Dorsolateral prefrontal cortex (tissue), 122 donors: ENCODE measurements at places on chromosomes 12 and 14.

- no peak for DNase-seq
Observed at GRCh38 chr12:112194601-112195247, 69.4 kb downstream of the TRAFD1 start.

- no peak for DNase-seq
Observed at GRCh38 chr12:45257185-45257930, 41.5 kb downstream of the ANO6 start.

- no peak for DNase-seq
Observed at GRCh38 chr14:104569435-104569834, 10.1 kb upstream of the C14orf180 start.

DNA sequence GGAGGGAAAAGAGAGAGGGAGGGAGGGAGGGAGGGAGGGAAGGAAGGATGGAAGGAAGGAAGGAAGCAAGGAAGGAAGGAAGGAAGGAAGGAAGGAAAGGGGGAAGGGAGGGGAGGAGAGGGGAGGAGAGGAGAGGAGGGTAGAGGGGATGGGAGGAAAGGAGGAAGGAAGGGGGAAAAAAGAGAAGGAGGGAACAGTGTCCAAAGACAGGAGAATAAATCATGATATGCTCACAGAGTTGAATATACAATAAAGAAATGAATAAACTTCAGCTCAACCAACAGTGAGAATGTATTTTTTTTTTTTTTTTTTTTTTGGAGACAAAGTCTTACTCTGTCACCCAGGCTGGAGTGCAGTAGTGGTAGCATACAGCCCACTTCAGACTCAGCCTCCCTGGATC is 4.0 kb downstream of the OR6J1 start:
- no peak for DNase-seq

- DNase-seq: no peak
Observed at GRCh38 chr14:95315579-95315978, 4.1 kb downstream of the CLMN start.

GRCh38 chr12:116612436-116612835 is 53.3 kb downstream of the MAP1LC3B2 start:
- no peak for DNase-seq

- no peak for DNase-seq
Observed at GRCh38 chr14:69481815-69482568, 2.5 kb upstream of the PLEKHD1 start.

DNA sequence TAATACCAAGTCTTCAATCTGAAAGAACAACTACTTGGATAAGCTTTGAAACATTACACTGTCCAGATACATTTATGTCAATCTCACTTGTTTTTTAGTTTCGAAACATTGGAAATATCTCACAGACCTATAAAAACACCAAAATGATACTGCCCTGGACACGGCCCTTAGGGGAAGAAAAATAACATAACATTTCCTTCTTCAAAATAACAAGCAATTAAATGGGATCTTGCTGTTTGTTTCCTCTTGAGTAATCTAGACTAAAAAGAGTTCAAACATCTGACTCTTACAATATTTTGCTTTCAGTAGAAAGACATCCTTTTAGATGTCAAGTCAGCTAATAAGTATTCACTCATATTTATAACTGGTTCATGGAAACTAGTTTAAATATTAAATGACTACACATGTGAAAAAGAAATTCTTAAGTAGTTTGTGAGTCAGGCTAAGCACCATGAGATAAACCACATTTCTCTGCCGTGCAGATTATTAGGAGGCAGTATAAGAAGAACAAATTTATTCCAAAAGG is 87.5 kb downstream of the EPS8 start:
- DNase-seq: no peak

DNA sequence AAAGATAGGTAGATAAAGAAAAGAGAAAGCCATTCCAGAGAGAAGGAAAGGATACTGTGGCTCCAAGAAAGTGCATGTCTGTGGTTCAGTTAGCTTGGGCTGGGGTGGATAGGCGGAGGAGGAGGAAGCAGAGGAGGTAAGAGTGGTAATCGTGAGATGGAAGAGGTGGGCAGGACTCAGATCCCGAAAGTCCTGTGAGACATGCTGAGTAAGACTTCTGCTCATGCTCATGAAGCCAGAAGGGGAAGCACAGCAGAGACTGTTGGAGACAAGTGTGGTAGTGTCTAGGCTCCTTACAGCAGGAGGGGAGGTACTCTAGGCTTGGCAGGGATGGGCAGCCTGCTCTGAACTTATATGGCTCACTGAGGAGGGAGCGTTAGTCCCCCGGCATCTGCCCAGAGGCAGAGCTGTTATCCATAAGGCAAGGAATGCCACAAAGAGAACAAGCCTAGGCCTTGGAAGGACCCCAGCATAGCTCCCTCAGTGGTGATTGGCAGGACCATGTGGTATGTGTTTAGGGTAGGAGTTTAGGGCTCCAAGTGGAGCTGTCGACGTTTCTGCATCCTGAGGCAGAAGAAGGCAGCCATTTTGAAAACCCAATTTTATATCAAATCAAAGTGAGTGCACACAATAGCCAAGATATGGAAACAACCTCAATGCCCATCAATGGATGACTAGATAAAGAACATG is 135.3 kb downstream of the SMOC1 start:
- DNase-seq: no peak

DNA sequence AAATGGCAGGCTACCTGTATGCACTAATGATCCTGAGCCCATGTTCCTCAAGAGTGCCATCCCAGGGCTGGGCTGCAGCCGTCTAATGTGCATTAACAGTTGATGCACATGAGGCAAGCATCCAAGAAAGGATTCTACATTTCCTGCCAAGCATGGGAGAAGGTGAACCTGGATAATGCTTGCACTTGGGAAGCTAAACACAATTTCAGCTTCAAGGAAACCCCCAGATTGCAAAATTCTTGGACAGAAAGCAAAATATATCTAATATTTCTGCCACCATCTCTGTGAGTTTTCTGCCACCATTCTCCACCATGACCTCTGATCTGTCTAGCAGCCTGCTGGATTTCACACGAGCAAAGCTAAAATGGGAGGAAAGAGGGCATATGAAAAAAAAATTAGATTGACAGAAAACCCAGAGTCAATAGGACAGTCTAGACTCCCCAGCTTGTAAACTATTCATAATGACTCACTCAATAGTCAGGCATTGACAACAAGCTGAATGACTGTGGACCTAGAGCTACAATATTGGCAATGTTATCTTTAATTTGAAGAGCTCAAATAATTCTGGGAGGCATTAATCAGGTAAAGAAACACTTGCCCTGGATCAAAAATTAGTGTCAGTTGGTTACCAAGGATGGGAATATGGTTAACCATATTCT is 91.9 kb upstream of the BCL2L14 start:
- DNase-seq: no peak

GRCh38 chr12:109592195-109592904 is 18.8 kb downstream of the MVK start:
- DNase-seq: no peak
